Urinary bladder (tissue), 4 donors: ENCODE measurements at places on chromosomes 6 and 20. TPM values are rescaled to one million over a fixed set of nuclear protein-coding genes. Genes with fewer than 3 reads are reported as not detected.

- no peak for DNase-seq
Measured at GRCh38 chr6:31010393-31011060, at the start of gene MUC22. MUC22 (plus strand) TSS chr6:31010474; CDS start chr6:31010707, 233 bp downstream.

DNA sequence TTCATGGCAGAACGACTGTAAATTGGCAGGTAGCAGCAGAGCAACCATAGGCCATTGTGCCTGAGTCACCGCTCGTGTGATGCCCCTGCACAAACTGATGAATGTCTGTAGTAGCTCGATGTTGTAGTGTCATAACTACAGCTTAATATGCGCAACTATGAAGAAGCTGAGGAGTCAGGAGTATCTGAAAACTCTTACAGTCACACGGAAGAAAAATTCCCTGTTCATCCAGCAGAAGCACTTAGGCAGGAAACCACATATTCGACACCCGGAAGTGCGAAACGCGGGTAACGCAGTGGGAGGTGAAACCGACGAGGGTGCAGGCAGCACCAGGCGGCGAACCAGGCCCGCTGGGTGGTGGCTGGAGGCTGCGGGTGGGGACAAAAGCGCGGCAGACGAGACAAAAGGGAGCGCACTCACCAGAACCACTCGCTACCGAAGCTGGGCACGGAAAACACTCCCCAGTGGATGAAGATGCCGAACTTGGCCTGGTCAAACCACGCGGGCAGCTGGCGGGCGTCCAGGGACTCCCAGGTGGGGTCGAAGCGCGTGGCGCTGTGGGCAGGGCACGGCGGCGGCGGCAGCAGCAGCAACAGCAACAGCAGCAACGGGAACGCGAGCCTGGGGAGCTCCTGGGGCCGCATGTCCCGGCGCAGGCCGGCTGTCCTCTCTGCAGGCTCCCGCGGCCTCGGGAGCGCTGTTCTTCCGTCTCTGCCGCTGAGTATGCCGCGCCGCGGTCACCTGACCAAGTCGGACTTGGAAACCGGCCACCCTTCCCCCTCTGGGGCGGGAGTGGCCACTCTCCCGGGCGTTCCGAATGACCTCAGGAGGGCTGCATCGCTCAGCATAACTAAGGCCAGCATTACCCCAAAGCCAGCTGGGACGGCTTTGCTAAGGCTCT lies at the start of gene FUCA2:
Gene FUCA2, minus strand, starts transcription at position 730 of the 901 bp plus-strand sequence. Its CDS starts 86 bp downstream, at position 644.
- DNase-seq: peak; percentile 53

- DNase-seq: no peak
Measured at GRCh38 chr6:296151-297122, 4.2 kb downstream of the DUSP22 start.

DNA sequence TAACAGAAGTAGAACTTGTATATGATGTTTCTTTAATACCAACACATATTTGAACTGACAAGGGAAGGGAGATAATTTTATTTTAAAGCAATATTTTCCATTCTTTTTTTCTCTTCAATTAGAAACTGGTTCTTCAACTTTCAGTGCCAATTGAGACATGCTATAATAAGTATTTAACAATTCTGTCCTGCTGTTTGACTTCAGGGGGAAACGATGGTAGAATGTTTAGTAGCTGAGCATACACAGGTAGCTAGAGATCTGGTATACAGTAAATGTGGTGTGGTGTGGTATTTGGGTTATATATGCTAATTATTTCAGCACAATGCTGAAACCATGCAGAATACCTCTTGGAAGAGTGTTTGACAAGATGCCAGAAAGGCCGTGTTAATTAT lies 156.9 kb downstream of the ARID1B start:
- DNase-seq: no peak

GRCh38 chr6:56772737-56773184 lies 130.1 kb upstream of the DST start:
- DNase-seq: no peak

DNA sequence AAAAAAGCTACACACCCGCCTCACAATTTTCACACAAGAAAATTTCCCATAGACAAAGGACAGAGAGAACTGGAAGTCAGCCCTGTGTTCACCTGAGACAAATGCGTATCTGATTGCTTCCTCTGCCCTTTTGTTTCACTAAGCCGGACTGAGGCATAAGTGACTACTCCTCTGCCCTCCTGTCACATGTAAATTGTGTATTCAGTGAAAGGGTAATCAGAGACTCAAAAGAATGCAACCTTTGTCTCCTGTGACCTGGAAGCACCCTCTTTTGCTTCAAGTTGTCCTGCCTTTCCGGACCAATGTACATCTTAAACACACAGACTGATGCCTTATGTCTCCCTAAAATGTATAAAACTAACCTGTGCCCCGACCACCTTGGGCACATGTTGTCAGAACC lies 483.8 kb upstream of the EYS start:
- no peak for DNase-seq

- no peak for DNase-seq
Measured at GRCh38 chr6:113104541-113104940, 752.6 kb upstream of the MARCKS start.

DNA sequence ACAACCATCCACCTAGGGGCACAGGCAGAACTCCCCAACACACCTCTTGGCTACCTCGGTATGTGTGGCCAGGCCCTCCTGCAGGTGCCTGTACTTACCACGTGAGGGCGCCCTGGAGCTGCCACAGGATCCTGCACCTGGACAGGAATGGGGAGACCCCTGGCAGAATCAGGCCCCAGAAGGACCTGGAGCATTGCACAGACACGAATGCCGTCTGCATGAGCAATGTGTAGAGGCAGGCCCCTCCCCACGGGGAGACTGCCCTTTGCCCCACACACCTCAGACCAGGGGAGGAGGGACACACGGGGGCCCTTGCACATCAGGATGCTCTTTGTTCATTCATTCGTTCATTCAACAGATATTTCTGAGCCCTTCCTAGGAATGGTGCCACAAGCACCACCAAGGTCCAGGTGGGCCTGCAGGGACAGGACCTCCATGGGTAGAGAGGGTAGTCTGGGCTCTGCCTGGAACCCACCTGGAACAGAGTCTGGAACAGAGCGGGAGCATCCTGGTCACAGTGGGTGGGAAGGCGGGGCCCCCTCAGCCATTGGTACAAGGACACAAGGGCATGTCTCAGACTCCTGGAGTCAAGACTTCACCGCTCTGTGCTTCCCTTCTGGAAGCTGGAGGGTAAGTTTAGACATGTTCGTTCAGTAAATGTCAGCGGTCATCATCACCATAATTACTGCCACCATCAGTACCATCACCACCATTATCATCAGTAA lies 32.3 kb downstream of the YTHDF1 start:
- no peak for DNase-seq

DNA sequence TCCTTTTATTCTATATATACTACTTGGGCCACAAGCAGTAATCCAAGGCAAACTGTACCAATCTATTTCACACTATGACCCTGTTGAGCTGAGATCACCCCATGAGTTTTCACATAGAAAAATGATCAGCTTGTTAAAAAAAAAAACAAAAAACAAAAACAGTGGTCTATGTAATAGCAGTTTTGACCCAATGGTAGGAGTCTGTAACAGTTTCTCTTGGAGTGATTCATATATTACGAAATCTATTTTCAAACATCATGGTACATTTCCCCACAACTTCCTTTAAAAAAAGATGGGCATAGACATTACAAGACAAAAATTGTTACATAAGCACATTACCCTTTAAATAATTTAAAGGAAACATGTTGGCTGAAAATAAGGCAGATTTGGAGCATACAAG lies 78.1 kb downstream of the PRSS35 start:
- no peak for DNase-seq

DNA sequence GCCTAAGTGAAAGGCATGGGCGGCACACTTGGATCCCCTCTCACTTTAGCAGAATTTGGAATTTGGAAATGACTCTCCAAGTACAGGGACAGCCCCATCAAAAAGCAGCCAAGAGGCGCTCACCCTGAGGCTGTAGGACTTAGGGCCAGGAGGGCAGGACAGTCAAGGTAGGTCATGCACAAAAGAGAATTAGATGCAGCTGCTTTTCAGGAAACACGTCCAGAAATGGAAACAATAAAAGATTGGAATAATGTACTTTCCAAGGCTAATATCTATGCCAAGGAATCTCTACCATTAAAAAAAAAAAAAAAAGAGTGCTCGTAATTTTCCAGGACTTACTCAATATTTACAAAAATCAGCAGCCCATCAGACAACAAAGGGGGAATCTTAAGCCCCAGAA lies 19.9 kb downstream of the PREP start:
- DNase-seq: no peak

- DNase-seq: no peak
Measured at GRCh38 chr6:169675011-169675410, 26.8 kb downstream of the WDR27 start.

GRCh38 chr6:168274037-168274952 lies 45.3 kb downstream of the DACT2 start:
- no peak for DNase-seq

DNA sequence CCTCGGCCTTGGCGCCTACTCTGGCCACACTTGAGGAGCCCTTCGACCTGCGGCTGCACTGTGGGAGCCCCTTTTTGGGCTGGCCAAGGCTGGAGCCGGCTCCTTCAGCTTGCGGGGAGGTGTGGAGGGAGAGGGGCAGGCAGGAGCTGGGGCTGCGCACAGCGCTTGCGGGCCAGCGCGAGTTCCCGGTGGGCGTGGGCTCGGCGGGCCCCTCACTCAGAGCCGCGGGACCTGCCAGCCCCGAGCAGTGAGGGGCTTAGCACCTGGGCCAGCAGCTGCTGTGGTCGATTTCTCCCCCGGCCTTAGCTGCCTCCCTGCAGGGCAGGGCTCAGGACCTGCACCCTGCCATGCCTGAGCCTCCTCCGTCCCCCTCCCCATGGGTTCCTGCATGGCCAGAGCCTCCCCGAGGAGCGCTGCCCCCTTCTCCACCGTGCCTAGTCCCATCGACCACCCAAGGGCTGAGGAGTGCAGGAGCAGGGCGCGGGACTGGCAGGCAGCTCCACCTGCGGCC lies 136.8 kb downstream of the EPHA7 start:
- no peak for DNase-seq

DNA sequence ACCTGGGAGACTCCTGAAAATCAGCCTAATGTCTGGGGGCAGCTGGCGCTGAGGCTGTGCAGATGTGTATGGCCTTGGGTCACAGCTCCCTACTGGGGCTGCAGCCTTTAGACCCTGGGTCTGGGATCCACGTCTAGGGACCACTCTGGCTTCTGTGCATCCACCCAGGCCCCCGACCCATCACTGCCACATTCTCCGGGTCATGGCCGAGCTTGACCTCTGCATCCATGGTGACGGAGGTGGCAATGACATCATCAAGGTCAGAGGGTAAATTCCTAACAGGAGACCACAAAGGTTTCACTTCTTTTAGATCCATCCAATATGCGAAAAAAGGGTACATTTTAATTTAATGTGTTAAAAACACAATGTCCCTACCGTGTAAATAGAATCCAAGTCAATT lies 14.5 kb upstream of the PCMTD2 start:
- no peak for DNase-seq

DNA sequence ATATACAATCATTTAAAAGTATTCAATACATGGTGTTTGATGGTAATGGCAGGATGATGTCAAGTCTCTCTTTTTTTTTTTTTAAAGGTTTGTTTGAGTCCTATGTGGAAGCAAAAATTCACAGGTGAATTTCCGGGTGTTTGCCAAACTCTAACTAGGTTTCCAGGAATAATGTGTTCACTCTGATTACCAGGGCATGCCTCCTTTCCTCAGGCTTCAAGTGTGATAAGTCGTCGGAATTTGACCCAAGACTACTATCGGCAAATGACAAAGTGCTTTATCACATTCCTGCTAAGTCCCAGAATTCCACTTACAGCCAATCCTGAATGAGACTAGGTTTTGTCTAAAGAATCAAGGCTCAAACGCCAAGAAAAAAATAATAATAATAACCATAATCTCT lies 7.3 kb downstream of the OARD1 start:
- no peak for DNase-seq

DNA sequence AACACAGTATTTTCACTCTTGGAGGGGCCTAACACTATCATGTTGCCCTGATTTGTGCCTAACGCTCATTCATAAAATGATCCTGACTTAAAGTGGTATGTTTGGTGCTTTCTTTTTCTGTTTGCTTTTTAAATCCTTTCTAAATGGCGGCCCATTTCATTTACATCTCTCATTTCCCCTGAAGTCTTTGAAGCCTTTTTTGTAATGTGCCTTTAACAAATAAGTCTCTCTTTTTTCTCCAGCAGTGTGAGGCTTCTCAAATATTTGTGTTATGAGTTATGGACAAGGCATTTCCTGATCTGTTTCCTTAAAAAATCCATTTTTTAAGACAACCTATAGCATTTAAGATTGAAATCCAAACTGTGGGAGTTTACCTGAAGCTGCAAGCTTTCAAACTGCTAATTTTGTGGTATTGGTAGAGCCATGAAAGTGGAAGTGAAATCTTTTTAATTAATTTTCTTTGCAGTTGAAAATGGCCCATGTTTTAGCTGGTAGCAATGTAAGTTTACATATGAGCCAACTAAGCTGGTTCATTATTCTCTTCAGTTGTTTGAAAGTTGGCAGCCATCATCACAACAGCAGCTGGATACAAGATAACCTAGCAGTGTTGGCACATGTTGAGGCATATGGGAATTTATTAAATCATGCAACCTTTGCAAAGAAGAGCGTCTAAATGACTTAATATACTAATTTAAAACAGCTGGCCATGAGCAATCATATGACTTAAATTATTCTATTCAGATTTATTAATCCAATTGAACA lies 469.7 kb downstream of the CDKAL1 start:
- no peak for DNase-seq

- no peak for DNase-seq
Measured at GRCh38 chr6:168370310-168370991, 50.9 kb upstream of the DACT2 start.

GRCh38 chr20:60294632-60295031 lies 336.4 kb downstream of the CDH26 start:
- no peak for DNase-seq

DNA sequence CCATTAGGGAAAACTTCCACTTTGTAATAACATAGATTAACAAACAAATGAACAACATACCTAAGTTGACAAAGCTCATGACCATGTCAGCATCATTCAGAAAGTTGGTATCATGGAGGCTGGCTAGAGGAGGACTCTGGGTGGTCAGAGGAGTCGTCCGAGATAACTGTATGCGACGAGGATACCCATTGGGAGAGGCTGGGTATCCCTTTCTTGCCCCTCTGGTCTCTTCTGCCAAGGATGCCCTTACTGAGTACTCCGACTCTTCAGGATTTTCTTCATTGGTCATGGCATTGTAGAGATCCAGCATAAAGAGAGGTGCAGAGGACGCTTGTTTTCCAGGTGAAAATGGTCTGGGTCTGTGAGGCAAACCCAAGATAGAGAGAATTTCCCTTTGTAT lies 1.1 kb downstream of the BMP5 start:
- DNase-seq: no peak

DNA sequence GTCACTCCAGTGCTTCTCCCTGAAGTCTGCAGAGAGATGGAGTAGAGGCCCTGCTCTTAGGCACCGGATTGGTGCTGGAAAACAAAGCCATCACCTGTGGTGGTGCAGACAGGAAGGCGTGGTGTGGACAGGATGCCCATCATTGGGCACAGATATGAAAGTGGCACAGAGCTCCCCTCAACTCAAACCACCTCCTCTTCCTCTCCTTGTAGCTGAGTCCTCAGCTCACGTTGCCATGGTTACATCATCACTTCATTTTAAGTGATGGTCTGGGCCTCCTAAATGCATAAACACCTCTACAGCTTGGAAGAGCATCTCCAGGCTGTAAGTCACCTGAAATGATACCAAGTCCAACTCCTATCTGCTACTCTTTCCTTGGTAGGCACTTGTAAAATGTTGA lies 8.0 kb upstream of the RTF2 start:
- no peak for DNase-seq

CCN5 gene
- total RNA-seq: not detected

KCNB1 gene
- total RNA-seq: 3.5 TPM

FRMD1 gene
- total RNA-seq: 0.21 TPM

SLC44A4 gene
- 3.3 TPM for total RNA-seq

SLC12A5 gene
- 0.69 TPM for total RNA-seq

FAM209A gene
- total RNA-seq: not detected

RTEL1 gene
- 13.3 TPM for total RNA-seq
